Vagina (tissue), 2 donors: ENCODE measurements at places on chromosomes 3 and 15.

- DNase-seq: no peak
These were observed 64.7 kb upstream of the GATA2 start for GRCh38 chr3:128557531-128558280.

- peak; percentile 49 for DNase-seq
These were observed 52.8 kb downstream of the ITGA11 start for GRCh38 chr15:68379058-68379758.

- no peak for DNase-seq
These were observed 35.4 kb upstream of the GRM7 start for GRCh38 chr3:6825524-6825923.

DNA sequence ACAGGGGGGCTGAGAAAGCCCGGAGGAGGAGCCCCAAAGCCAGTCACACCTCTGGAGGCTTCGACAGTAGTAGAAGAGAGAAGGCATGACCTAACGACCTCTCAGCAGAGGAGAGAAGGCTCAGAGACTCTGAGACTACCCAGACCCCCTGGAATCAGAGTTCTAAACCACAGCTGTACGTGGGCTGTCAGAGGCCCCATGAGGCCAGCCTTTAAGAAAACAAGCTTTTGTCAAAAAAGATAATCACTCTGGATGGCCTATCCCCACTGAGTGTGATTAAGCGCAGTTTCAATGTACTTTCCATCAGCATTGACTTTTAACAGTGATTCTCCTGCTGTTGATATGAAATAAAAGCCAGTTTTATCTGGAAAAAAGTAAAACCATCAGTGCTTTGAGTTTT lies 330.3 kb downstream of the CLSTN2 start:
- DNase-seq: no peak

DNA sequence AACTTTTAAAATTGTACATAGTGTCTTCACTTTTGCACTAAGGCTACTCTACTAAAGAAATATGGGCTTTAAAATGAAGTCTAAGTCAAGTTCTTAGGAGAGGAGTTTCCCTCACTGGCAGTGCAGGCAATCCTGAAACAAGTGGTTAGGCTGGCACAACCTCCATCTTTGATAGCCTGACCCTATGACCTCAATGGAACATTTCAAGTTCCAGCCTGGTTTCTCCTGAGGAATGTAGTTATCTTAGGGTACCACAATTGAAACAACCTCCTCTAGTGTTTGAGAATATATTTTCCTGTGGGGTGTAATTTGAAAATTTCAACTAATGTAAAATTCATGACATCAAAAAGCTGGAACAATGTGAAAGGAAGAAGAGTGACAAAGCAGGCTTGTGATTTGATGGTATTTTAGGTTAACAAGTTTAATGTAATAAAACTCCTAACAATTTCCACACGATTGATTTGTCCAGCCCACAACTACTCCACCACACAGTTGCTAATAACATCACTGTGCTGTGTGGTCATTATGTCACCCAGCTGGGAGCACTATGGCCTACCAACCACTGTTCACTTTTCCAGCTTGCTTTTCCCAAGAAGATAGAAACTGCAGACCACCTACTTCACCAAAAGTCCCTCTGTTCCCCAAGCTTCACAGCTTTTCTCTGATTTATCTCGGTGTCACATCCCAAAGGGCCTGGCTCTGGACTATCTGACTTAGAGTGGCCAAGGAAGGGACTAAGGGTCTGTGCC lies 1.8 kb downstream of the WWTR1 start:
- DNase-seq: no peak

GRCh38 chr15:25789616-25789999 lies 73.5 kb downstream of the ATP10A start:
- no peak for DNase-seq

DNA sequence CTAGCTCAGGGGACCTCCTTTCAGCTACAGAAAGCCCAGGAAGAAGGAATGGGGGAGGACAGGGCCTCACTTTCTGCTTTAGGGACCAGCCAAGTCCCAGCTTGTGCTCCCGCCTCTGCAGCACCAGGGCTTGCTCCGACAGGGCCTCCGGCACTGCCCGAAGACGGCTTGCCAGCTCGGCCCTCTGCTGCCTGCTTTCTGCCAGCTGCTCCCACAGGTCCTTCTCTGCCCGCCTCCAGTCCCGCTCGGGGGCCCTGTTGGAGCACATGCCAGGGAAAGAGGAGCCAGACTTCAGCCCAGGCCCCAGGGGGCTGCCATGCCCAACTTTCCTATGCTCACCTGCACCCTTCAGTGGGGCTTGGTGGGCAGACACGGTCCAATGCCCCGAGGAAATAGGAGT lies 4.3 kb upstream of the CLK3 start:
- DNase-seq: no peak

DNA sequence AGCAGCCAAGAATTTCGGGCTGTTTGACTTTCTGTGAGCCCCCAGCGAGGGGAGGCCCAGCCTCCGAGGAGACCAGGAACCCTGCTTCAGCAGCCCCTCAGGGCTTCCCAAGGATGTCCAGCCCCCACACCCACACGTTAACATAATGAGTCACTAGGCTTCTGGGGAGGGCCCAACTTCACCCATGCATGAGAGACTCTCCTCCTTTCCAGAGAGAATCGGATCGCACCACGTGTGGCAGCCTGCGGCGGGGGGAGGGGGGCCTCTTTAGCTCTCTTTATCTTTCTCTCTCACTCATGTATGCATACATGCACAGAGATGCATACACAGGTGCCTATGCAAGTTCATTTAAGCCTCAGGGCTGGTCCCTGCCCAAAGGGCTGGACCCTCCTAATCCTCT lies 3.1 kb upstream of the AP2M1 start:
- no peak for DNase-seq

DNA sequence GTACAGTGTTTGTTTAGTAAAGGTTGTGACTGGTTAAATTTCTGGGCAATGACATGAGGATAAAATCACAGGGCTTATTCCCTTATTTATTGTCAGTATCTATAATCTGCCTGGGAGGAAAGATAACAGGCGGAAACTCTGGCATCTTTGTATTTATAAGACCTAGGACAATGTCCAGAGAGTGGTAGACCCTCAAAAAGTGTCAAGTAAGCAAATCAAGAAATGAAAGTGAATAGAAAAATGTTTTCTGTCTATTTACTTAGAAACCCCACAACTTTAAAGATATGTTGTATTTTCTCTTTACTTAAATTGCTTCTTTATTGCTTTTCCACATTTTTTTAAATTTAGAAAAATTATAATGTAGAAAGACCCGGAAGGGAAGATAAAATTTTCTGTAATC lies 544.6 kb downstream of the EDEM1 start:
- no peak for DNase-seq

DNA sequence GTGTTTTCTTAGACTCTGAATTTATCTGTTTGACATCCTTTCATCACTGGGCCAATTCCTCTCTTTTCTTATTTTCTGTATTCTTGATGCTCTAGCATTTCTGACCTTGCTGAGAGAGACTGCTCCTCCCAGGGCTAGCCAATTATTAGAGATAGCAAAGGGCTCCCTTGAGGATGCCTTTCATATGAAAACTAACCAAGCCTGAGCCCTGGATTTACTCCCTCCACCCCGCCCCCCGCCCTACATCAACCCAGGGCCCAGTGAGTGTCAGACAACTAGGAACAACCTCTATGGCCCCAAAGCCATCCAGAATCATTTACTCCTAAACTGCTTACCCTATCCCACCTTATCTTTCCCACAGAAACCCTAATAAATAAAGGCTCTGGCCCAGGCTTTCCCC lies 69.7 kb upstream of the LARS2 start:
- DNase-seq: peak; percentile 16

- DNase-seq: no peak
These were observed 3.6 kb upstream of the CLDN16 start for GRCh38 chr3:190384309-190384756.

- no peak for DNase-seq
These were observed 262.5 kb downstream of the CGGBP1 start for GRCh38 chr3:87796137-87796842.

GRCh38 chr15:92578096-92578835 lies 77.3 kb downstream of the FAM174B start:
- DNase-seq: peak; percentile 64

- DNase-seq: no peak
These were observed 198.9 kb downstream of the ADAMTS9 start for GRCh38 chr3:64488939-64489338.

DNA sequence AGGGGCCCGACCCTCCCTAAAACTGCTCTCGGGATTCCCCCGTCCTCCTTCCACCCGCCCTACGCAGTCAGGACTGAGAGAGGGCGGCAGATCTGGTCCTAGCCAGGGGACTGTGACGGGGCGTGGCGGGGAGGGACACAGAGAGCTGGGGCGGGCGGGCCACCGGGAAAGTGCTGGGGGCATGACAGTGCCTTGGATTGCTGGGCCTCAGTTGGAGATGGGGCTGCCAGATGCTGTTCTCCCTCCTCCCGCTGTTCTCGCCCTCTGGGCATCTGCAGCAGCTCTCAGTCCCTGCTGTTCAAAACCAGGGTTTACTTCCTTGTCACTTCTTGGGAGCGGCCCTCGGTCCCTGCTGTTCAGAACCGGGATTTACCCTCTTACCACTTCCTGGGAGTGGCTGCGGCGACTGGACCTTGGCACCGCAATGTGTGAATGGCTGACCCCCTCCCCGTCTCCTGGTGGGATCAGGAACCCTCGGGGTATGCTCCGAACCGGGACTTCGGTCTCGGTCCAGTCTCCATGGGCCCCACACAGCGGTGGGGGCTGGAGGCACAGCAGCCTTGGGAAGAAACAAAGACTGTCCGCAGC lies 1.8 kb upstream of the RPP25 start:
- DNase-seq: no peak

DNA sequence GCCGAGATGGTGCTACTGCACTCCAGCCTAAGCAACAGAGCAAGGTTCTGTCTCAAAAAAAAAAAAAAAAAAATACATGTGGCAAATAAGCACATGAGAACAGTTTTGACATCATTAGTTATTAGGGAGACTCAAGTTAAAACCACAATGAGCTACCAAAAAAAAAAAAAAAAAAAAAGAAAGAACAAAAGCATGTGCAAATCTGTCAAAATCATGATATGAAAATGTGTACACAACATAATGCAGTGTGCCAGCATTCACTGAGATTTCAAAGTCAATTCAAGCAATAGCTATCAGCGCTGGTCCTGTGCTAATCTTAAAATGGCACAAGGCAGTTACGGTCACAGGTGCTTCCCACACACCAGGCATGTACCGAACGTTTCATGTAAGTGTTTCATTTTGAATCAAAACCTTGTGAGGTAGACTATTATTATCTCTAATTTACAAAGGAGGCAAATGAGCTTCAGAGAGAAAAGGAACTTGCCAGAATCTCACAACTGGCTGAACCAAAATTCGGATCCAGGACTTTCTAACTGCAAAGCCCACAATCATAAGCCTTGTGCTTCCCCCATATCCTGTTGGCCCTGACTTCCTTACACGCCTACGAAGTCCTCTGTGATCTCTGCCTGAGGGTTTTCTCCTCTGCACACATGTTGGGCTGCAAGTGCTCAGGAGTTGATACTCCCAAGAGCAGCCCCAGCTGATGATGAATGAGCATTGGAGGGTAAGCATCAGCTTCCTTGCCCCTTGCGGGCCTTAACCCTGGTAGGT lies 200.1 kb upstream of the PROK2 start:
- DNase-seq: no peak

GRCh38 chr15:94274745-94275144 lies 43.4 kb downstream of the MCTP2 start:
- DNase-seq: no peak

DNA sequence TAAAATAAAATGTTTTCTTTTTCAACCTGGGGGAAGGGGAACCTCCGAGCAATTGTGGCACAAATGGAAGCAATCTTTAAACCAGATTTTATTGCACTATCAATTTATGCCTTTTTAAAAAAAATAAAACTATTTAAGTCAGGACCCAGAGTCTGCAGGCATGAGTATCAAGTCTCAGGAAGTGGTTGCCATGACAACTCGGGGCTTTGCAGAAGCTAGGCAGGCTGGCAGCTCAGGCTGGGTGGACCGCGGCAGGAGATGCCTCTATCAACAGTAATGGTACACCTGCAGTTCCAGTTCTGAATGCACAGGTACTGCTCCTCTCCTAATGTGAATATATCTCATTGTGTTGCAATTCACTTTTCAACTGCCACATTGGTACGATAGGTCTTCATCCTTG lies 447.7 kb downstream of the GABRG3 start:
- DNase-seq: no peak

DNA sequence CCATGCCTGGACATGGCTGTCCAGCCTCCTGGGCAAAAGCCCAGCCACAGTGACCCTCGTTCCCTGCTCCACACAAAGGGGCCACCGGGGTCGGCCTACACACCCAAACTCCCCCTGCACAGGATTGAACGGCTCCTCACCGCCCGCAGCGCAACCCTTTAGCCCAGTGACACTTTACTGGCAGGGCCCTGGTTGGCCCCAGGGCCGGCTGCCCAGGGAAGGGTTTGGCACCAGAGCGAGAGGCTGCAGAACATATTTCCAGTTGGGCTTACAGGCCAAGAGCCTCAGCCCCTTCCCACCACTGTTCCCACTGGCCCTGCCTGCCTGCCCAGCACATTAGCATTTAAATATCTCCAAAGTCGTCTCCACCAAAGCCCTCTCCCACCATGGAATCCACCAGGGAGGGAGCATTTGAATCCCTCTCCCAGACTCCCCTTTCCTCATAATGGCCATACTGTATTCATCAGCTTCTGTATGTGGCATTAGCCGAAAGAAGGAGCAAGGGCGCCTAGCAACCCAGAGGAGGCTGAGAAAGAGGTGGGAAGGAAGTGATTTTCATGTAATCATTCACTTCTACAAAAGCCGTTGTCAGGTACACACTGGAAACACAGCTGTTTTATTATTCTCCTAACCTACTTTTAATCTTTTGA lies 85.4 kb downstream of the SLC6A11 start:
- DNase-seq: no peak
